Hematopoietic multipotent progenitor cell treated with erythropoietin and hydrocortisone succinate and interleukin-3 and kit ligand, for 4 days (in vitro differentiated cells): ENCODE measurements at places on chromosomes 4 and X.

GRCh38 chr4:138035781-138036258, 206.3 kb downstream of the SLC7A11 start:
- DNase-seq, result peak; percentile 69

DNA sequence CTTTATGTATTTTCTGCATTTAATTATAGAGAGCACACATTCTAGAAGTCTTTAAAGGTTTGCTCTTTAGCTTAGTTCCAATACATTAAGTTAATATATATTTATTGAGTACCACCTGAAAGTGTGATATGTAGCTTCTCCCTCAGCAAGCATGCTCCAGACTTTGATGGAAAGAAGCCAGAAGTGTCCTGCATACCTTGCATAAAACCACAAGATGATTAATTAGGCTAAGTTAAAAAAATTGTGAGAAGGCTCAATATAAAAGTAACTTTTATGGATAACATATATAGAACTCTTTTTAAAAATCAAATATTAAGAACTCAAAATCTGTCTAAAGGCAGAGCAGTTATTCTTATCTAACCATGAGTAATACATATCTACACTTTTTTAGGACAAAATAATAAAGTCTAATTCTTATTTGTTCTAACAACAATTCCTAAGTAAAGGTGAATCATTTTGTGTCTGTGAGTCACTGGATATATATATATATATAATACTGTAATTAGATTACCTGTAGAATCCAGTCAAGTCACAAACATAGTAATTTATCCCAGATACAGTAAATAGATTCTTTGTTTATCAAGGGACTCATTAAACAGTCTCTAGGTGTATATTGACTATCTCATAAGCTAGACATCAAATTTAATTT, 51.2 kb downstream of the INTS12 start:
- DNase-seq, result no peak

GRCh38 chr4:115562506-115562905, 449.1 kb upstream of the NDST4 start:
- DNase-seq, result no peak

GRCh38 chr4:187685247-187685646, 310.3 kb upstream of the ZFP42 start:
- no peak for DNase-seq

- peak; percentile 8 for DNase-seq
Observed at GRCh38 chrX:77014377-77015372, 432.5 kb upstream of the FGF16 start.

DNA sequence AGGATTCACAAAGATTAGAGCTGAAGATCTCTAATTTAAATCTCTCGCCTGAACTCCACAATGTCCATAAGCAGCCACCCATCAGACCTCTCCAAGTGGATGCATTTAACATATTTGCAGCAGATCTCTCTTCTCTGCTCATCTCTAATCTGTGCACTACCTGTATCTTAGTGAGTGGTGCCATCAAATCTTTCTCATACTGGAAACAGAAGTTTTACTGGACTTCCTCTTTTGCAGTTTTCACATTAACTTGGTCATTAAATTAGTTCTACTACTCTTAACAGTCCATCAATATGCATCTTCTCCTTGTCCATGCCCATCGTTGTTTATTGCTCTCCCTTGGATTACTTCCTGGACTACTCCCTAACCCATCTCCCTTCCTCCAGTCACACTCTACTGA, 488.5 kb downstream of the IL15 start:
- peak; percentile 15 for DNase-seq

DNA sequence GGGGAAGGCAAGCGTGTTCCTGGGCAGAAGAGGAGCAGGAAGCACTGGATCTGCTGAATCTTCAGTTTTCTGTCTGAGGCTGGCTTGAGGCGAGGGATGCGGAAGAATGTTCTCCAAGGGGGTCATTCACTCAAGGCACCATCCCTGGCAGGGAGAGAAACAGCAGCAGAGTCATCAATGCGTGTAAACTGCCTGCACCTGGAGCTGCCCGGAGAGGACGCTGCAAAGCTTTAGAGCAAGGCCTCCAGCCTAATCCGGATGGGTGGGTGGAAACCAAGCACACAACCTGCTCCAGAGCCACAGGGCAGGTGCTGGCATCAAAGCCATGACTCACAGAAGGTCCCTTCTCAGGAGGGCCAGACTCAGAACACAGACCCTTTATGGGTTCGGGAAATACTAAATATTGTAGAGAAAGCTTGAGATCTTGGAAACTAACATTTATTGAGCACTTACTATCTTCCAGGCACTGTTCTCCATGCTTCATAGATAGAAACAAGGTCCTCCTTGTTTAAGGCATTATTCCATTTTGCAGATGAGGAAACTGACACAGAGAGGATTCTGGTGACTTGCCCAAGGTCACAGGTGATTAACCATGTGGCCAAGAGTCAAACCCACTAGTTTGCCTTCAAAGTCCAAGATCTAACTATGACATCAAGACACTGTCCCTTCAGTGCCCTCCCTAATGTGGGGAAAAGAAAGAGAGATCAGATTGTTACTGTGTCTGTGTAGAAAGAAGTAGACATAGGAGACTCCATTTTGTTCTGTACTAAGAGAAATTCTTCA, 7.7 kb downstream of the PROM1 start:
- DNase-seq, result no peak

GRCh38 chrX:136227948-136228838, 23.0 kb downstream of the MAP7D3 start:
- DNase-seq, result peak; percentile 39

GRCh38 chr4:41640906-41641305, 102.9 kb downstream of the LIMCH1 start:
- DNase-seq, result no peak

GRCh38 chr4:7463566-7464258, 29.0 kb upstream of the PSAPL1 start:
- DNase-seq, result no peak

GRCh38 chr4:185082561-185082960, 60.5 kb upstream of the SLC25A4 start:
- DNase-seq, result peak; percentile 71

- no peak for DNase-seq
Observed at GRCh38 chrX:86604607-86605006, 456.4 kb downstream of the DACH2 start.

- no peak for DNase-seq
Observed at GRCh38 chr4:122836941-122837340, 10.3 kb downstream of the FGF2 start.

- peak; percentile 60 for DNase-seq
Observed at GRCh38 chr4:40199179-40199670, 2.4 kb downstream of the RHOH start.

GRCh38 chrX:129000018-129000417, 523.3 kb downstream of the SMARCA1 start:
- no peak for DNase-seq
